Activated T-helper 9 cell treated with anti-CD3 and anti-CD28 coated beads, Interleukin-2, amount 50 U/mL, for 16 hours (primary cell): ENCODE measurements at places on chromosomes 1 and 21.

DNA sequence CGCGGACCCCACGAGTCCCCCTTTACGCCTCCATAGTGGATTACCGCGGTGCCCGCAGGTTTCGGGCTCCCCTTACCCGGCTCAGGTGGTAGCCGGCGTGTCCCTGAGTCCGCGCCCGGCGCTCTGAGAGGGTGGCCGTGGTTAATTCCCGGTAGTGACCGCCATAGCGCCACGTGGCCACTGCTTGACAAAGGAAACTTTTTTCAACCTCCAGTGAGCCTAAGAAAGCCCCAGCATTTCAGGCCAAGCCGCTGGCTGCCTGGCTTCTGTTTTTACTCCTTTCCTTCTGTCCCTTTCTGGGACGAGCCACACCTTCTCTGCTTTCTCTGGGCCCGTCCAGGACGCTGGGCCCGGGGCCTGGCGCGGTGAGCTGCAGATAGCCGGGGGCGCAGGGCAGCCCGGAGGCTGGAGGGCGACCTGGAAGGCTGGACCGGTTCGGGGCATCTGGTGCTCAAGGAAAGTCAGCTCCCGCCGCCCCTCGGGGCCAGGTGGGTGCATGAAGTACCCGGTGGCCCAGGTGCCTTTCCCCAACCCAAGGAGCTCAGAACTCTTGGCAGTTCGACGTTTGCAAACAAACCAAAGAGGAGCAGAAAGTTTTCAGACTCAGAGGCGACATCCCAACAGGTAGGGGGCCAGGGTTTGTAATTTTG lies 540 bp upstream of the C1orf198 start:
- DNase-seq = peak; percentile 2

- no peak for DNase-seq
Observed at GRCh38 chr1:167706931-167707877, 14.6 kb upstream of the MPZL1 start.

DNA sequence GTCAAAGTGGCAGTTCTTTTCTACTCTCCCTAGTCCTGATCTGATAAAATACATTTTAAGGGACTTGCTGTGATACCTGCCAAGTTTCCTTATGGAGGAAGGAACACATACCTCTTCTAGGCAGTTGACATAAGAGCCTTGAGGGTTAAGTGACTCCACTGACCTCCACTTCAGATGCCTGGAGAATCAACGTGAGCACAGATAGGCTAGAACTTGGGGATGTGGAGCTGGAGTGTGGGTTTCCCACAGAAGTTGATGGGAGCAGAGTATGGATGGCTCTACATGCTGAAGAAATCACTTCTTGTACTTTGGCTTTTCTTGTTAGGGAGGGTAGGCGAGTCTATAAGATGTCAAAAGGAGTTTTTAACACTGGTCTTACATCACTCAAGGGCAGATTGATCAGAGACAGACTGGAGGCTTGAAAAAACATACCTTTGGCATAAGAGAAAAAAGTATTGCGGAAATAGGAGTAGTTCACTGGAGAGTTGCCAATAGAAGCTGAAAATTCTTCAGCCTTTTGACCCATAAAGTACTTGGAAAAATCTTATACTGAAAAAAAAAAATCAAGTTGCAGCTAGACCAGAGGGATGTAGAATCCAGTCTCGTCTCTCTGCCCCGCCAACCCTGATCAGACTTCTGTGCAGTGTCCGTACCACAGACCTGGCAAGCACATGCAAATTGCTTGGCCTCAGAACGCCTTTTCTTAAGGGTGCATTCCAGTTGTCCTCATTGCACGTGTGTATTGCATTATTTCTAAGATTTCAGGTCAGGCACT lies 5.5 kb downstream of the RHOU start:
- DNase-seq = no peak

DNA sequence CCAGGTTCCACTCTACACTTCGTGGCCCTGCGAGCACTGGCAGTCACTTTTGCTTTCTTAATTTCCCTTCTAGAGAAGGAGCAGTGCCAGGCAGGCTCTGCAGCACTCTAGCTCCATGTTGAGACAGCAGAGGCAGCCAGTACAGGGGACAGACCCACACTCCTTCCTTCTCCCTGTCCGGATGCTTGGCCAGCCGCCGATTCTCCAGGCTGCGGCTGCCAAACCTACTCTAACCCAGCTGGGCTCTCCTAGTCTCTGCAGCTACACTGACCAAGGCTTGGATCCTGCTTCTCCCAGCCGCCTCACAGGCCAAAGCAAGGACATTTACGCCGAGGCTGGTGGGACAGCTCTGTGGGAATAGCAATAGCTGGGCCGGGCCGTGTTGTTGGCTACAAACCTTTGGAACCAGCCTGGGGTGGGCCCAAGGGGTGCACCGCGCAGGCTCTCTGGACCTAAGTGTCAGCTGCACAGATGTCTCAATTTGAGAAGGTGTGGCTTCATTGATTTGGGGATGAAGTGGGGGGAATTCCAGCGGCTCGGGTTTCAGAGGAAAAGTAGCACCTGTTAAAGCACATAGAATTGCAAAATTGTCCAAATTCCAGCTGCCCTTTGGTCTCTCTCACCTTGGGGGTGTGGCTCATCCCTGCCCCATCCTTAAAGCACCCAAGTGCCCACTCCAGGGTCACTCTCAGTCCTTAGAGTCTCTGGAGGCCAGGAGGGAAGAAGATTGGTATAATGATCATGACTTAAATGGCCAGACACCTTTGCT lies 3.2 kb downstream of the BARHL2 start:
- DNase-seq = no peak

- no peak for DNase-seq
Observed at GRCh38 chr1:203378556-203379245, 27.8 kb upstream of the FMOD start.

GRCh38 chr1:202624781-202625108 lies 85.5 kb downstream of the SYT2 start:
- DNase-seq = no peak

GRCh38 chr1:113217447-113218208 lies 144.6 kb downstream of the LRIG2 start:
- DNase-seq = no peak

DNA sequence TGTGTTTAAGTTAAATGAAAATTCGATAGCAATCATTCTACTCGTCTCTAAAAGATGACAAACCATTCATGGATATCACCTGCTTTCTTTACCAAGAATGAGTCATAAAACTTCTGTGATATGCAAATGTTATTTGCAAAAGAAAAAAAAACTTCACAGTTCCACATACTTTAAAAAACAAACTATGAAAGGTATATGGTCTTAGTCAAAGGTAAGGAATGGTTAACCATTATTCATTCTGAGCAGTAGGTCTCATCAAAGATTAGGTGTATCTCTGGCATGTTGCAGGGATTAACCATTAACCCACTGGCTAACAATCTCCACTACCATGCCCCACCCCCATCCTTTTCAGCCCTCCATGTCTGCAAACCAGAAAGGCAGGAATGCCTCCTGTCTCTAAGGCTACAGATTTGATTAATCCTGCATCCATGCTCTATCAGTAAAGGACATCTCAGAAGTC lies 44.4 kb downstream of the PTPN14 start:
- DNase-seq = no peak

DNA sequence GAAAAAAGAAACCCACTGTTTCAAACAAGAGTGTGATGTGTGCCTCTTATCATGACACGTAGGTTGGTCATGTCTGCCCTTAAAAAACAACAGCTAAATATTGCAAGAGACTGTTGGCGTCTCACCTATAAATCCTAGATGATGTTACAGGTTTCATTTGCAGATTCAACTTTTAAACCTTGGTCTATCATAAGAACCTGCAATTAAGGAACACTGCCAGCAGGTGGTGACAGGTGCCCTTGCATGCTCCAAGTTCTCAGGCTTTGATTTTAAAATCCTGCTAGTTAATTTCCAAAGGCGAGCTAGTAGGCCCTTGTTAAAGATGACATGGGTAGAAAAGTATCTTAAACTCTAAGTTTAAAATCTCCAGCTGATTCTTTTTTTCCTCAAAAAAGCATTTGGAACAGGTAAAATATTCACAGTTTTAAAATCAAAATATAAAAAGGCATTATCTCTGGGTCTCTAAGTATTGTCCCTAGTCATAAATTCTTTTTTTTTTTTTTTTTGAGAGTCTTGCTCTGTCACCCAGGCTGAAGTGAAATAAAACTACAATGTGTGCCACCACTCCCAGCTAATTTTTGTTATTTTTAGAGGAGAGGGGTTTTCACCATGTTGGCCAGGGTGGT lies 39.1 kb downstream of the CLSTN1 start:
- peak; percentile 36 for DNase-seq

- DNase-seq = no peak
Observed at GRCh38 chr1:155131856-155132255, 3.8 kb upstream of the SLC50A1 start.

DNA sequence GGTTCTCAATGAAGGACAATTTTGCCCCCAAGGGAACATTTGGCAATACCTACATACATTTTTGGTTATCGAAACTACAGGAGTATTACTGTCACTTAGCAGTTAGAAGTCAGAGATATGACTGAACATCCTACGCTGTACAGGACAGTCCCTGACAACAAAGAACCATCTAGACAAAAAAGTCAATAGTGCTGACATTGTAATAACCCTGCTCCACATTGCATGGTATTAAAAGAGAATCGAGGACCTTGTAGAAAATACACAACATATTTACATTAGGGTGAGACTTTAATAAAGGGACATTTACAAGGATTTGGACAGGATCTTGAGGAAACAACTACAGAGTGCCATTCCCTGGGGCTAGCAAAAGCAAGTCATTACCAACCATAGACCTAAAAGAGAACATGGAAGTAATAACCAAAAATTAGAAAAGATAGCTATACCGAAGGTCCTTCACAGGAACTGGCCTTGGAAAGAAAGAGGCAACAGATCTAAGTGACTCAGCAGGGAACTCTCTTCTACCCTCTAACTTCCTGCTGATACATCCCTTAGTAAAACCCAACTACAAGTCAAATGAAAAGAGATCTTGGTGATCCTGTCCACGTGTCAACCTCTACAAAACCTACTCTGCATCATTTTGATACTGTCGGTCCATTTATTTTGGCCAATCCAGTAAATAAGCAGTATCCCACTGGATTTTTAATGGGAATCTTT lies 40.2 kb downstream of the ANGPTL3 start:
- no peak for DNase-seq

DNA sequence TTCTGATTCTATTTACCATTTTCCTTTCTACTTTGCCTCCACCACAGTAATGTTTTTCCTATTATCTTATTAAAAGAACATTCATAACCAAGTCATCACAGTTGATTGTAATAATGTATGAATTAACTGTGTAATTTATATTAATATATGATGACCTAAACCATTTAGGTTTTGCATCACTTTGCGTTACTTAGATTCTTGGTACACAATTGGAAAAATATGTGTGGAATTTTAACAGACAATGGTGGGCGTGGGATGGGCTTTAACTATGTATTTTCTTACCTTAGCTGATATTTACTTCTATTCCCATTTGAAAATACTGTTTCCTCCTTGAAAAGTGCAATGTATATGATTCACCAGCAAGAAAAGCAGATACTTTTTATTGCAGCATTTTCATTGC lies 3.6 kb downstream of the KRTAP21-3 start:
- DNase-seq = no peak
